ENCODE measurements at places on chromosomes 6 and 20. TPM values are rescaled to one million over a fixed set of nuclear protein-coding genes. Genes with fewer than 3 reads are reported as not detected.

The ZNF76 gene
- polyA plus RNA-seq: 23.7 TPM

The SMLR1 gene
- not detected for polyA plus RNA-seq

The KCNQ5 gene
- polyA plus RNA-seq: 3.9 TPM

The RAET1L gene
- not detected for polyA plus RNA-seq

The UNC93A gene
- not detected for polyA plus RNA-seq

The ASIP gene
- polyA plus RNA-seq: not detected

The BMP6 gene
- not detected for polyA plus RNA-seq

The SLC13A3 gene
- not detected for polyA plus RNA-seq

All from GM12878 (cell line).